AG04450 (cell line): ENCODE measurements at places on chromosomes 7 and 10. TPM values are rescaled to one million over a fixed set of nuclear protein-coding genes. Genes with fewer than 3 reads are reported as not detected.

DNA sequence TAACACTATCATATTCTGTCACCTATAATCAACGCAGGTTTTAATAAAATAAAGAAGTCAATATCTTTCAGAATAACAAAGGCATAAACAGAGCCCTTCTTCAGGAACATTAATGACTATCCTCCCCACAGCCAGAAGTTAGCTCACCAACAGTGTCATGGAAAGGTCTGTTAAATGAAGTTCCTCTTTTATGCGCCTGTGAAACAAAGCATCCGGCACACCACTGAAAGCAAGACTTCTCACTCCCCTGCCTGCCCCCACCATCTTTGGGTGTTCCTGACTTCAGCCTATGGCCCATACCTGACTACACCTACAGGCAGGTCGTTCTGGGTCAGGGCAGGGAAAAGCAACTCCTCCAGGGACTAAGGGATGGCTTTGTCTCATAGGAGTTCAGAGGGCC is 205.4 kb downstream of the FANK1 start:
- DNase-seq = no peak

DNA sequence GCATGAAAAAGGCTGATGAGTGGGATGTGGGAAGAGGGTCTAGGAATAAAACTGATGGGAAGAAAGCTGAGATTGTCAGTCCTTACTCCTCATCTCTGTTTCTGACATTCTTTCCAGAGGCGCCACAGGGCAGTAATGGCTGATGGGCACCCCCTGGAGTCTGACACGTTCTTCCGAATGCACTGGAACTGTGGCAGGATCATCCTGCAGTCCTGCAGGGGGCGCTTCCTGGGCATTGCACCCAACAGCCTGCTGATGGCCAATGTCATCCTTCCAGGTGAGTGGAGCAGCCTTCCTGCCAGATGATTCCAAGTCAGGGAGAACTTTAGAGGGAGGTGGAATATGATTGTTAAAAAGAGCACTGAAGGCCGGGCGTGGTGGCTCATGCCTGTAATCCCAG is 4.8 kb downstream of the FSCN3 start:
- no peak for DNase-seq

GRCh38 chr7:75038508-75038907 is 35.1 kb downstream of the RCC1L start:
- no peak for DNase-seq

- no peak for DNase-seq
Observed at GRCh38 chr10:13234172-13234571, at the start of gene UCMA. Gene UCMA, minus strand, starts transcription at chr10:13234374. Its CDS starts 116 bp downstream, at chr10:13234258.

GRCh38 chr10:132245056-132245455 is 58.3 kb downstream of the DPYSL4 start:
- no peak for DNase-seq

Gene STMP1
- 39.3 and 48.2 TPM in 2 replicates for polyA plus RNA-seq

Gene SVOPL
- not detected in 2 replicates for polyA plus RNA-seq
